ENCODE measurements at places on chromosomes 6 and 20.

DNA sequence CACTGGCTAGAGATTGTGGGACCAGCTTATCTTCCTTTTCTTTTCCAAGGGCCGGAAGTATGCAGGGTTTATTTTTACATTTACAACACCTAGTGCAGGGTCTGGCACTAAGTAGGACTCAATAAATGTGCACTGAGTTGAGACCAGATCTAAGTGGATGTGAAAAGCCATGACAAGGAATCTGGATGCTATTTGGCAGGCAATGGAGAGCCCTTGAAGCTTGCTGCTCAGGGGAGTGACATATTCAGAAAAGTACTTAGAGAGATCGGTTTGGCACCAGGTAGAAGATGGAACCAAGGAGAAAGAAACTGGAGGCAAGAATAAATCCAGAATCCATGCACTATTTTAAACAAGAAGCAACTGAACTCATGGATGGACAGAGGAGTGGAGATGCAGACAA, 815.8 kb downstream of the MAFB start:
- no peak for DNase-seq

GRCh38 chr20:9038791-9039535, 29.9 kb upstream of the PLCB4 start:
- peak; percentile 72 for DNase-seq

GRCh38 chr6:118709859-118710350, 58.5 kb upstream of the CEP85L start:
- peak; percentile 17 for DNase-seq

DNA sequence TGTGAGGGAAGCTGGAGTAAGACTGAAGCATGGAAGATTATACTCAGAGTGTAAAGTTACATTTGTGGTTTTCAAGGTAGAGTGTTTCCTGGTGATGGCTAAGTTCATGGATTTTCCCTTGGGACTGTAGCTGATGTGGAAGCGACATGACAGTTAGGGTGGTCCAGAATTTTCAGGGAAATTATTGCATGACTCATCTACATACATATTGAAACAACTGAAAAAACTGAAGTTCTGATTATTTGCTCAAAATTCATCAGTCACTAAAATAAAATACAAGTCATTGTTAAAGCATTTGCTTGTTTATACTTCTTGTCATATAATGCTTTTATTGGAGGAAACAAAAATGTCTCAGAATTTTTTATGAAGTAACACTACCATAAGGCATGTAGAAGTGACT, 700.0 kb downstream of the RFPL4B start:
- no peak for DNase-seq

DNA sequence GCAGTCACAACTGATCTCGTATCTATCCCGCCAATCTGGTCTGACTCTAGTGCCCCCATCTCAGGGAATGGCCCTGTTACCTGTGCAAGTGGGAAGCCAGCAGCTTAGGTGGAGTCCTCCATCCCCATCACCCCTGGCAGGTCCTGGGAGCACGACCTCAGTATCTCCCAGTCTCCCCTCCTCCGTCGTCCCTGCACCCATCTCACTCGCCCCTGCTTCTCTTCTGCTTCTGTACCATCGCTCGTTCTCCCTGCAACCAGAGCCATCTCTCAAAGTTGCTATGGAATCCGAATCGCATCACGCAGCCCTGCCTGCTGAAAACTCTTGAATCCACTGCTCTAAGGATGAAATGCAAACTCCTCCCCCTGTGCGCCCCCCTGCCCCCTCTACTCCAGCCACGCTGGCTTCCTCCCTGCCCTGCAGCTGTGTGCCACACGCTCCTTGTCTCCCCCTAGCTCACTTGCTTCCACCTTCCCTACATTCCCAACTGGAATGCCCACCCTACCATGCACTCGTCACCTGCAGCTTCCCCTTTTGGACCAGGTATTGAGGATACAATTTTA, 64.0 kb upstream of the PTGIS start:
- no peak for DNase-seq

- no peak for DNase-seq
Measured at GRCh38 chr6:97443408-97444080, 160.5 kb upstream of the MMS22L start.

GRCh38 chr20:59221707-59222252, 58.2 kb downstream of the ZNF831 start:
- no peak for DNase-seq
